ENCODE measurements at places on chromosomes 12 and 14. TPM values are rescaled to one million over a fixed set of nuclear protein-coding genes. Genes with fewer than 3 reads are reported as not detected.

COX8C gene
- total RNA-seq: not detected

GRCh38 chr12:117370588-117370987 is 9.2 kb upstream of the NOS1 start:
- DNase-seq: no peak

HOTAIR gene
- 0.25 TPM for total RNA-seq

DNA sequence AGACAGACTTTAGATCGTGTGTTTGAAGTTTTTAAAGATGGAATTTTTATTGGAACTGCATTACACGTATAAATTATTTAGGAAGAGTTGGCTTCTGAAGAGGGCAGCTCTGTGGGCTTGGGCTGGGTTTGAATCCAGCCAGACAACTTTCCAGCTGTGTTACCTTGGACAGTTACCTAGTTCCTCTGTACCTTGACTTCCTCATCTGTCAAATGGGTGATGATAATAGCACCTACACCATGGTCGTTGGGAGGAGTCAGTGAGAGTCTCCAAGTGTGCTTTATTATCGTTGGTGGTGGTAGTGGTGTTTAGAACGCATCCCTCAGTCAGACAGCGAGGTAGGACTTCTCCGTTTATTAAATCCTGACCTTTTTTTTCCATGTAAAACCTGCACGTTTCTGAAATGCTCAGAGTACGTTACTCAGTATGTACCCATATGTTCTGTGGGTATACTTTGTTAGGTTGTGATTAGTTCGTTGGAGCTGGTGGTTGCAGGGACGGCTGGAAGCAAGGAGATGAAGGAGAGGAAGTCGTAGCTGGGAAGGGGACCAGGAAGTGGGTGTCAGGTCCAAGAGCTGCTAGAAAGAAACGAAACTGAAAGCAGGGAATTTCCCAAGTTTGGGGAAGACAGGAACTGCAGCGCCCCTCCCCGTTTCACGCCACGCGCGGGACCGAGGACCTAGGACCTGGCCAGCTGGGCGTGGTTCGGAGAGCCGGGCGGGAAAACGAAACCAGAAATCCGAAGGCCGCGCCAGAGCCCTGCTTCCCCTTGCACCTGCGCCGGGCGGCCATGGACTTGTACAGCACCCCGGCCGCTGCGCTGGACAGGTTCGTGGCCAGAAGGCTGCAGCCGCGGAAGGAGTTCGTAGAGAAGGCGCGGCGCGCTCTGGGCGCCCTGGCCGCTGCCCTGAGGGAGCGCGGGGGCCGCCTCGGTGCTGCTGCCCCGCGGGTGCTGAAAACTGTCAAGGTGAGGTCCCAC is at the start of gene OAS3:
Gene OAS3, plus strand, starts transcription at position 734 of the 979 bp plus-strand sequence. Its CDS starts 57 bp downstream, at position 791.
- peak; percentile 22 for DNase-seq

GRCh38 chr12:69872804-69873203 is 47.8 kb downstream of the MYRFL start:
- DNase-seq: no peak

SCNN1A gene
- total RNA-seq: 118 TPM

- DNase-seq: no peak
These were observed 475.3 kb downstream of the EGLN3 start for GRCh38 chr14:33475623-33476022.
